ENCODE measurements at places on chromosomes 2 and 18.

DNA sequence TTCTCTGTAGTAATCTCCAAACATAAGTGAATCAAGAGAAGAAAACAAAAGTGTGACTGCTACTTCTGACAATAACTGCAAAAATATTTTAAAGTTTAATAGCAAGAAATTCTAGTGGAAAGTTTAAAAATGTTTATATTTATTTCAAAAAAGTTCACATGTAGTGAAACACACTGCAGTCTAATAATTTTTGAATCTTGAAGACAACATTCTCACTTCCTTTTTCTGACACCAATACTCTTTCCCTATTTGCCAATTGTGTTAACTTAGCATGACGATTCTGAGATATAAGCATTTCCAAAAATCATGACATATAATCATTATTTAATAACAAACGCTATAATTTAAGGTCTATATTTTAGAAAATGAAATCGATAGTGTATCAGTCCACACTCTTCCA, 429.1 kb upstream of the PKDCC start:
- no peak for DNase-seq

DNA sequence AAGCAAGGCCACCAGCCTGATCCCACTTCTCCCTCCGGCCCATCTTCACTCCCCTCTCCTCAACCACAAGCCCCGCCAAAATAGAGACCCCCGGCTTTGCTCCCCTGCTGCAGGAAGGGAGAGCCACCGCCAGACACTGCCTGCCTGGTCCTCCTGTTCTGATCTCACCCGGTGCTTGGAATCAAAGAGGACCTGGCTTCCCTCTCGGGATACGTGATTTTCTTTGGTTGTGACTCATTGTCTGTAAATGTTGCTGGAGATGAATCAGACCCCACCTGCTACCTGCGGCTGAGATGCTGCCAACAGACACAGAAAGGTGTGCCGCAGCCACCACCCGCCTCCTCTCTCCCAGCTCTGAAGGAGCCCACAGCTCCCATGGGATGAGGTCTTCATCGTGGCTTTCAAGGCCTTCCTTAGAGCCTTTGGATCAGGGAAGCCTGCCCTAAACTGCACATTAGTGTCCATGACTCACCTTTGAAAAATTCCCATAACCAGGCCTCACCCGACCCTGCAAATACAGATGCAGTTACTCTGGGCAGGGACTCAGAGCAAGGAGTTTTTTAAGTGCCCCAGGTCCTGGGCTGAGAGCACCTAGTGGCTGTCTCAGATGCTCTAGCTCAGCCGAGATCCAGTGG, 79.4 kb upstream of the ZNF532 start:
- DNase-seq: peak; percentile 76

DNA sequence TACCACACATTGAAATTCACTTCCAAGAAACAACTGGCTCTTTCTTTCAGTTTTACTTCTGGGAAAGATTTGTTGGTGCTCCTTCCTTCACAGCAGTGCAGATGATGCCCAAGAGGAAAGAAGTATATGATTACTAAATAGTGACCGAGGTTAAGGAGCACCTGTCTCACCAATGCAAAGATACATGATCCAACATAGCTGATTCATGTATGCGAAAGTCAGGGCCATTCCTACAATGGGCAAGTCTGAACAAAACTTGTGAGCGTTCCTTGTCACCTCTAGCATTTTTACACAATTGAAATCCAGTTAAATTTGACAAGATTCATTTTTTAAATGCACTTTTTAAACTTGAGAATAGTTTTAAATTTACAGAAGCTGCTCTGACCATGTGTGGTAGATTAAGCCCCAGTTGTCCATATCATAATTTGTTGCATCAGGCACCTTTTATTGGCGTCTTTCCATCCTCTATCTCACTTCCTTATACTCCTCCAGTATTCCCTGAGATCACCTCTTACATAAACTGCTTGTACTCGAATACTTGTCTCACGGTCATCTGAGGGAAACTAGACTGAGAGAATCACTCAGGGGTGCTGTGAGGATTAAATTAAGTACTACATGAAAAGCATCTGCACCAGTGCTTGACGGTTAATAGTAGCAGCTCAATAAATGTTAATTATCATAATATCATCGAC, 438.8 kb upstream of the CDH20 start:
- DNase-seq: no peak

DNA sequence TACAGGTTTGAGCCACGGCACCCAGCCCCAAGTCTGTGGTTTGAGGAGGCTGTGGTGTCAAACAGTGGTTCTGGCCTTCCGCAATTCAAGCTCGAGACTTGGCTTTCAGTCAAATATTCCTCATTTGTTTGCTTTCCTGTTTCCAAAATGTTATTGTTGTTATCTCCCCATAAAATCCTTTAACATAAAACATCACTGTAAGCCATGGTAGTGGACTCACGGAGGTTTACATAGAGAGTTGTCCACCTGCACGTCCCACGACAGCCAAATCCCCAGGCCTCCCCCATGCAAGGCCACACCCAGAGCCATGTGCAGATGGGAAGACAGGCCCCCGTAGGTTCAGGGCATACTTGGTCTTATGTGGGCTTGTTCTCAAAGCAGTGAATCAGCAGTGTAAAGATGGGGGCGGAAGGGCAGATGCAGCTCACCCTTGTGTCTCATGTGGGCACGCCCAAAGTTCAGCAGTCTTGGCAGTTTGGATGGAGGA, 18.9 kb upstream of the ST3GAL5 start:
- no peak for DNase-seq

GRCh38 chr2:17430326-17430725, 87.9 kb downstream of the RAD51AP2 start:
- DNase-seq: no peak

GRCh38 chr18:49666045-49666775, 104.4 kb downstream of the LIPG start:
- DNase-seq: no peak

DNA sequence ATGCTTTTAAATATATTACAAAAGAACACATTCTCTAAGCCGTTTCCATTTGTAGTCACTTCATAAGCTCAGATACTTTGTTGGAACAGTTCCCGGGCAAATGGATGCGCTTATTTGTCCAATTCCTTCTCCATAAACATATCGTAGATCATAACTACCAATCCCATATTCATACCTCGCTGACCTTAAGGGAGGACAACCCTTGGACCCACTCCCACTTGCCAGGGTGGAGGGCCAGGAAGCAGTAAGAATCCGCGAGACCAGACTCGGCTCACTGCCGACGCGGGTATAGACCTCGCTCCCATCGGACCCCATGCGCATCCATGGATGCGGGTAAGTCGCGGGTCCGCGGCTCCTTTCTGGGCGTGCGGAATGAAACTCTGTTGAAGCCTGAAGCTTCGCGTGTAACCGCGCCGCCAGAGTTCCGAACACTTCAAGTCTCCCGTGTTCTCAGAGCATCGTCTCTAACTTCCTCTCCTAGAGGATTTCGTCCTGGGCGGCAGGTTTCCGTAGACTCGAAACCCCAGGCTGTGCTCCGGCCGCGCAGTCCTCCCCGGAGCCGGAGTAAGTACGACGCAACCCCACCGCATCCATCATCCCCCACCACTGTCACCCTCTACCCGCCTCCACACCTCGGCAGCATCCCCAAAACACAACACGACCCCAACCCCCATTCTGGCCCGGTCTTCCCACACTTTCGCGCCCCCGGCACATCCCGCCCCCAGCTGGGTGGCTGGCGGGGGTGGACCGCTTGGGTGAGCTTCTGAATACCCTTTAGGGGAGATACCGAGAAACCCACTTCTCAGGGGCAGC, 1.1 kb downstream of the DSC3 start:
- DNase-seq: no peak

GRCh38 chr2:45898819-45899218, 247.3 kb downstream of the PRKCE start:
- no peak for DNase-seq

- no peak for DNase-seq
These were observed 596.0 kb downstream of the LRP1B start for GRCh38 chr2:141534666-141535362.

DNA sequence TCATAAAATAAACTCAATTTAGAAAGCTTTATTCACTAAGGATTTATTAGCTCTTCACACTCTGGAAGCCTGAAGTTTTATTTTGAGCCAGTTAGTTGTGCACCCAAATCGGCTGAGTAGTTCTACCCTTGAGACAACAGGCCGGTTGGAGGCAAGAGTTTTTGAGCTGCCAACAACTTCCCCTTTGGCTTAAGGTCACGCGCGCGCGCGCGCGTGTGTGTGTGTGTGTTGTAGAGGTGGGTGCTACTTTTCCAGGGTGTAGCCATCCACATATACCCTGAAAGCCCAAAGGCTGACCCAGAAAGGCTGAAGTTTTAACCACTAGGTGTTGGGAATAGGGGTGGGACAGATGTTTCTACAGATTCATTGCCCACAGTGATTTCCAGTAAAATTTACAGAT, 150.2 kb upstream of the LHCGR start:
- no peak for DNase-seq

GRCh38 chr2:128036748-128037607, 9.1 kb upstream of the SAP130 start:
- no peak for DNase-seq

DNA sequence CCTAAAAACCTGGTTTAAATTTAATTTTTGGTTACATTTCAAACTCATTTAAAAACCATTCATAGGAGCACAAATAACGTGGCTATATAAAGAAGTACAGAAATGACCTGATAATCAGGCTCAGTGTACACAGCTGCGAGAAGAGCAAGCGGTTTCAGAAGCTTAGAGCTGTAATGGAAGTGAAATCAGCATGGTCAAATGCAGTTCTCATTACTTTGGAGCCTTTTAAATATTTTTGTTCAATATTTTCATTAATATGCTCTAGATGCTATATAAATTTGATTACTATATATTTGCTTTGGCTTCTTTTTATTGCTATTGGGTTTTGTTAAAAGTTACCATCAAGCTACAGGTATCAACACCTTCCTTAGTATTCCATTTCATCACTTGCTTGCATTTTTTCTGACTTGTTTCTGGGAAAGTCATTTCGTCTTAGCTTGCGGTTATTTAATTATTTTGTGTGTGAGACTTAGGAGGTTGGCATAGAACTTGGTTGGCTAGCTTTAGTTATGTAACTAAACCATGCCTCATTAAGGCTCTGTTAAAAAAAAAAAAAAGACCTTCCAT, 58.7 kb downstream of the AFTPH start:
- DNase-seq: no peak

- DNase-seq: no peak
These were observed 334.7 kb upstream of the CELF4 start for GRCh38 chr18:37900326-37900725.

DNA sequence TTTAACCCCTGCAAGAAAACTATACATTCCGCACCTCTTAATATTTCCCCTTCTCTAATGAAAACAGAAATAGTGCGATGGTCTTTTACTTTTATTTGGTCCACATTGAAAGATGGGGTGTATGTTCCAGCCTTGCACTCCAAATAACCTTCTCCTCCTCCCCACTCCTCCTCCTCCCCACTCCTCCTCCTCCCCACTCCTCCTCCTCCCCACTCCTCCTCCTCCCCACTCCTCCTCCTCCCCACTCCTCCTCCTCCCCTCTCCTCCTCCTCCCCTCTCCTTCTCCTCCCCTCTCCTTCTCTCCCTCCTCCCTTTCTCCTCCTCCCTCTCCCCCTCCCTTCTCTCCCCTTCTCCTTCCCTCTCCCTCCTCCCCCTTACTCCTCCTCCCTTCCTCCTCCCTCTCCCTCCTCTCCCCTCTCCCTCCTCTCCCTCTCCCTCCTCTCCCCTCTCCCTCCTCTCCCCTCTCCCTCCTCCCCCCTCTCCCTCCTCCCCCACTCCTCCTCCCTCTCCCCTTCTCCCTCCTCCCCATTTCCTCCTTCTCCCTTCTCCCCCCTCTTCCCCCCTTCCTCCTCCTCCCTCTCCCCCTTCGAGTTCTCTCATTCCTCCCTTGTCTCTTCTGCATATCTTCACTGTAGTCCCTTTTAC, 70.4 kb downstream of the ZNF532 start:
- DNase-seq: no peak

- no peak for DNase-seq
These were observed 52.2 kb upstream of the GPC1 start for GRCh38 chr2:240383099-240383758.

DNA sequence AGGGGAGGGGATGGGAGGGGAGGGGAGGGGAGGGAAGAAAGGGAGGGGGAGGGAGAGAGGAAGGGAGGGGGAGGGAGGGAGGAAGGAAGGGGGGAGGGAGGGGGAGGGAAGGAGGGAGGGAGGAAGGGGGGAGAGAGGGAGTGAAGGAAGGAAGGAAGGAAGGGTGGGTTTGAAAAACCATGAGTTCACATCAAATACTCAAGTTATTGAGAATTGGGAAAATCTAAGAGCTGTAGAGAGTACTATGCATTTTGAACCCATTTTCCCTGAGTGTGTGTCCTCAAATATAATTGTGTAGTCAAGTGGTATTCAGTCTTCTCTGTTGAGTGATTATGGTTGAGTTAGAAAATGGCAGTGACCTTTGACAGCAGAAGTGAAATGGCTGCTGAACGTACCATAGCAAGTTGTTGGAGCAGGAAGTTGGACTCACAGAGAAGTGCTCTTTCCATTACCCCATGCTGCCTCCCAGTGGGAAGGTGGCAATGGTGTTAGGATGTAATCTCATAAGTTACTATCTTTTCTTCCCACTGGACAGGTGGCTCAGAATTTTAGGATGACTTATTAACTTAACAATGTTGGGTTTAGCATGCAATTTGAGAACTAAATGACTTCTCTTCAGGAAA, 214.6 kb downstream of the SETBP1 start:
- peak; percentile 1 for DNase-seq

DNA sequence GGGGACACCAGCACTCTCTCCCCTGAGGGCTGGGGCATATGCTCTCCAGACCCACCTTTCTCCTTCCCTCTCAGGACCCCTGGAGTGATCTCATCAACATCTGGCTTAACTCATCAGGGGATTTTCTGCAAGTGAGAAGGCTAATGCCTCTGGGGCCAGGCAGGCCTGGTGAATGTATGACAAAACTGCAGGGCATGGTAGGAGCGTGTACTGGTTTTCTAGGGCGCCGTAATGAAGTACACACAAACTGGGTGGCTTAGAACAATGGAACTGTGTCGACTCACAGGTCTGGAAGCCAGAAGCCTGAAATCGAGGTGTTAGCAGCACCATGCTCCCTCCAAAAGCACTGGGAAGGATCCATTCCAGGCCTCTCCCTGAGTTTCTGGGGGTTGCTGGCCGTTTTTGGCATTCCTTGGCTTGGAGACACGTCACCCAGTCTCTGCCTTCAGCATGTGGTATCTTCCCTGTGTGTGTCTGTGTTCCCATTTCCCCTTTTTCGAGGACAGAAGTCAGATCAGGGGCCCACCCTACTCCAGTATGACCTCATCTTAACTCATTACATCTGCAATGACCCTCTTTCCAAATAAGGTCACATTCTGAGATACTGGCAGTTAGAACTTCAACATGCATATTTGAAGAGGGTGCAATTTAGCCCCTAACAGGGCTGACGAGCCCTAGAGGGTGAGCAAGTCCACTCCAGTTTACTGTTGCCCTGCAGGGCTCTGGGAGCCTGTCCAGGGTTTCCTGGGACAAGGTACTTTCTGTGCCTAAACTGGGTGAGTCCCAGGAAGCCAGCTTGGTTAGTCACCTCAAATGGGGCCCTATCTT, 45.5 kb upstream of the CAB39 start:
- DNase-seq: no peak

GRCh38 chr2:113602869-113603466, 24.1 kb upstream of the RABL2A start:
- DNase-seq: no peak

Measured in Panc1 (cell line).